Stimulated activated CD4-positive, alpha-beta T cell treated with anti-CD3 and anti-CD28 coated beads, Interleukin-15, amount 100 ng/mL, for 1 hour (primary cell): ENCODE measurements at places on chromosomes 4 and X.

DNA sequence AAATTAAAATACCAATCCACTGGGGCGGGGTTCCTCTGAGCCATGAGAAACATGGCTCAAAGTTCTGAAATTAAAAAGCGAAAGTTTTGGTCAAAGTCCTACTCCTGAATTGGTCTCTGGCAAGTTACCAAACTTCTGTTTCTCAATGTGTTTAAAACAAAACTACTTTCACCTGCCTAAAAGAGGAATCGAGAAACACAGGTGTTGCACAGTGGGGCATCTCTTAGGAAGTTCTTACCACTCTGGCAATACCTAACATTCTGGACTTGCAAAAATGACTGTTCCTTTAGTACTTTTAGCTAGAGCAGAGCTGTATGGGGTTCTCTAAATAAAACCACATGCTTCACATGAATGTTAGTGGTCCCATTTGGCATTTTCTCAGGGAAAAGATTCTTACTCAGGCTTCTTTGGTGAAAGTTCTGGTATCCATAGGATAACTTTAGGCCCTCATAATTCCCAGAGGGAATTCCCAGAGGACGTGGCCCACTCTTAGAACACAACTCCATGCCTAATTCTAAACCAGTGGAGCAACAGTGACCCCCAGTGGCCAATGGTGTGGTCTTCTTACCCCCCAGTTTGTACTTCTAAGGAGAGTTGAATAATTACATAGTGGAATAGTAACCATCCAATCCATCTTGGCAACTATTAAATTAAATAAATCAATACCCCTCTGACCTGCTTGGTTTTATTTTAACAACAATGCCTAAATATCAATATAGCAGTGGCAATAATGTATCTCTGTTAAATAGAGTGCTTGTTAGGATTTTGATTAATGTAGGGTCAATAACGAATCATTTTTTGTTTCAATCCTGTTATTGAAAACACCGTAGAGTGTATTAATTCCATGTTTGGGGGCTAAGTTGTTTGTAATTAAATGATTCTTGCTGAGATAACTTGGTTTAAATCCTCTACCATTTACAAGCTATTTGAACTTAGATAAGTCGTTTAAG lies 21.9 kb downstream of the BMP3 start:
- no peak for DNase-seq

DNA sequence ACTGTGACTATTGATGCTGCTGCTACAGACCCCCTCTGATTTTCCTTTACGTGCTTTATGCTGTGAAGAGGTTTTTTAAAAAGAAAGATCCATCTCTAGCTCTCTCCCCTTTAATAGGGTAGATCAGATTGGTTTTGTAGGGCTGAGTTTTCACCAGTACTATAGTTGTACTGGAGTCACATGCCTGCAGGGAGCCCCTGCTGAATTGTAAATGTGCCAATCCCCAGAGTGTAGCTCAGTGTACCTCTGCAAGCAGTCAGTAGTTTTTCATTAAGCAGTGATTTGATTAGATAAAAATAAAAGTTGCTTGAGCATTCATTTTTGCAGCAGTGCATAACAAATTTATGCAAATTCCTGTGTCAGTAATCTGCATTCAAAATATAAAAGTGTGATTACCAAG lies 179.2 kb downstream of the IL1RAPL2 start:
- DNase-seq = no peak

DNA sequence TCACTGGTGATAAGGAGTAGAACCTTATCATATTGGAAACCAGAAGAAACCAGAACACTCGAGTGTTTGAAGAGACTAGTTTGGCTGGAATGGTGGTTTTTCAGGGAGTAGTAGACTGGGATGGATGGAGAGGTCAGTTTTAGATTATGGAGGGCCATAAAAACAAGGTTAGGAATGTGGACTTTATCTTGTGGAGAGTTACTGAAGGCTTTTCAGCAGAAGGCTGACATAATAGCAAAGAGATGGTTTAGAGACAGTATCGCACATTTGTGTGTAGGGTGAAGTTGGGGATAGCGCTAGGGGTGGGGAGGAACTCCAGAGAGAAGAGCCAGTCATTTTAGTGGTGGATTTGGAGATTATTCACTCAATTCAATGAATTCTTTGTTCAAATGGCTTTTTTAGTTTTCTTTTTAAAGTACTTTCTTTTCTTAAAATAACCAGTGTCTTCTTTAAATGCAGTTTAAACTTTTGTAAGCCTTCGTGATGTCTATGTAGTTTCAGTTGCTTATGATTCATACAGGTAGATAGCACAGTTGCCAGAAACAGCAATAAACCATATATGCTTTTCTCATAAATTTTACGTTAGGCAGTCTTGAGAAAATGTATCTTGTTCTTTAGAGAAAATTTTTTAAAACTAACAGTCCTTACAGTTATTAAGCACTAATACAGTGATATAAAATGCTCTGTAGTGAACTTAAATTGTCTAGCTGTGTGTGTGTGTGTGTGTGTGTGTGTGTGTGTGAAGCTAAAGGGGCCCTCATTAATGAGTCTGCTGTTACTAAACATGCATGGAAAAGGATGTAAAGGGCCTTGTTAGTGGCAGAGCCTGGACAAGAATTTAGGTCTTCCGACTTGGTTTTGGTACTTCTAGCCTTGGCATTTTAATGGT lies 3.8 kb downstream of the ARHGAP10 start:
- DNase-seq = no peak

DNA sequence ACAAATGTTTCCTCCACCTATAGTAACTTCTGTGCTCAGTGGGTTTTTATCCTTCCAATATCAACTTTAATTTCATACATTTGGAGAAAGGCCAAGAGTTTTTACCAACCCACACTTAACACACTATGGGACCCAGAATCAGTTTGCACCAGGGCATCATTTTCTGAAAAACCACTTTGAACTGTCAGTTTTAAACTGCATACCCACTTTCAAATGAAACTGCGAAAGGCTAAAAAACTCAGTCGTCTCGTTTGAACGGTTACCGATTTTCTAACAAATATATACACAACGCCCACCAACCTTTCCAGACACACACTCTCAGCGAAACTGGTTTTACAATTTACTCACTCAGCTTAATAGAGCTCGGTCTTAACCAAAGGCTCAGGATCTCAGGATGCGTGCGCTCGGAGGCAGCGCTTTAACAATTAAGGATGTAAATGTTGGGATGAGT lies 376 bp downstream of the ABCG2 start:
- DNase-seq = no peak

GRCh38 chr4:162101337-162101736 lies 62.5 kb downstream of the FSTL5 start:
- no peak for DNase-seq

DNA sequence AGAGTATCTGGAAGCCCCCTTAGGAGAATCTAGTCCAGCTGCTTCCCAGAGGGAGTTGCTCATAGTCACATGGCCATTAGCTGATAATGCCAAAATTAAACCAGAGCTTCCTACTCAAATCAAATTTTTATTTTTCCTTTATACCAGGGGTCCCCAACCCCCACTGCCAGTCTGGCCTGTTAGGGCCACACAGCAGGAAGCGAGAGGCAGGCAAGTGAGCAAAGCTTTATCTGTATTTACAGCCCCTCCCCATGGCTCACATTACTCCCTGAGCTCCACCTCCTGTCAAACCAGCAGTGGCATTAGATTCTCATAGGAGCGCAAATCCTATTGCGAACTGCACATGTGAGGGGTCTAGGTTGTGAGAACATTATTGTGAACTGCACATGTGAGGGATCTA lies 19.2 kb upstream of the TNIP3 start:
- DNase-seq = no peak

DNA sequence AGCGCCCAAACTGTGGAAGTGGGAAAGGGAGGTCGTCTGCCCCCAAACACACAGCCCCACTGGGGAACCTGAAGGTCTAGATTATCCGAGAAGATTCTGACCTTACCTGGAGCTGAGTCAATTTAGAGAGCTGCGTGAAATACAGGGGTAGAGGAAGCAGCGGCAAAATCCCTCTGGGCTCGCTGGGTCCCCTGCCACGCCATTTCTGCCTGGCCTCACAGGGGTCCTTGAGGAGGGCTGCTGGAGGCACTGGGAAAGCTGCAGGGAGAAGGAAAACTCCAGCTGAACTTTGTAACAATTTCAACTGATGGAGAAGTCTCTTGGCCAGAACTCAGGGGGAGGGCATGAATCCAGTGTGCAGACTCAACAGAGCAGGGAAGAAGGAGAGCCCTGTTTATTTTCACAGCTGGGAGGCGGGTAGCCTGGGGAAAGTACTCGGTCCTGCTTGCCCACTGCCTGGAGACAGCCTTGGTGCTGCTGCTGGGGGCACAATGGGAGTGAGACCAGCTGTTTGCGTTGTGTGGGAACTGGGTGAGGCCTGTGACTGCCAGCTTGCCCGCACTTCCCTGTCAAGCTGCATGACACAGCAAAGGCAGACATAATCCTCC lies 93.2 kb upstream of the MAPK10 start:
- no peak for DNase-seq

DNA sequence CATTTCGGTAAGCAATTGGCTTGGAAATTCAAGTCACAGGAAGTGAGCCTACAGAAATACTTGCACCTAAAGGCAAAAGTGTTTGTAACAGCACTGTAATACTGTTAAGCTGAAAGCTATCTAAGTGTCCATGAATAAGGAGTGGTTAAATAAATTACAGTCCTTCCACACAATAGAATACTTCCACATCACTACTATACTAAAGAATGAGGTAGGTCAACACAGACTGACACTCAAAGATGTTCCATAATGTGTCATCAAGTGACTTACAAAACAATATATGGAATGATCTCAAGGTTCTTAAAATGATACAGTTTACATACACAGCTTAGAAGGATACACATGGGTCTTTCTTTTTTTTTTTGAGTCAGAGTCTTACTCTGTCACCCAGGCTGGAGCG lies 27.0 kb downstream of the SLC10A6 start:
- no peak for DNase-seq

GRCh38 chrX:52280812-52281211 lies 88.0 kb upstream of the XAGE2 start:
- DNase-seq = no peak

DNA sequence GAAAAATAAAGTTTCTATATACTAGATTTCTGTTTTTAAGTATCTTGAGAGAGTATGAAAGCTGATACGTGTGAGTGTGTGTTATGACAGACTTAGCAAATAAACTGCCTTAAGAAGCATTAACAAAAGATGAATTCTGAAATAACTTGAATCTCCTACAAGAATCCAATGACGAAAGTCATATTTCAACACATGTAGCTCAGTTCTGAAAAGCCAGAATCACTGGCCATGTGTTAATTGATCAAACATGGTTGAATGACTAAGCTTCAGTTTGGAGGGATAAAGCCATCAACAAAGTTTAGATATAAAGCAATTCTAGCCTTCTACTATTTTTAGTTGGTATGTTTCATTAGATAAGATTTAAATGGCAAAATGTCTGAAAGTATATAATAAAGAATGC lies 88.5 kb upstream of the ETNPPL start:
- DNase-seq = no peak

GRCh38 chr4:28462766-28463700 lies 1602.4 kb downstream of the STIM2 start:
- DNase-seq = no peak

DNA sequence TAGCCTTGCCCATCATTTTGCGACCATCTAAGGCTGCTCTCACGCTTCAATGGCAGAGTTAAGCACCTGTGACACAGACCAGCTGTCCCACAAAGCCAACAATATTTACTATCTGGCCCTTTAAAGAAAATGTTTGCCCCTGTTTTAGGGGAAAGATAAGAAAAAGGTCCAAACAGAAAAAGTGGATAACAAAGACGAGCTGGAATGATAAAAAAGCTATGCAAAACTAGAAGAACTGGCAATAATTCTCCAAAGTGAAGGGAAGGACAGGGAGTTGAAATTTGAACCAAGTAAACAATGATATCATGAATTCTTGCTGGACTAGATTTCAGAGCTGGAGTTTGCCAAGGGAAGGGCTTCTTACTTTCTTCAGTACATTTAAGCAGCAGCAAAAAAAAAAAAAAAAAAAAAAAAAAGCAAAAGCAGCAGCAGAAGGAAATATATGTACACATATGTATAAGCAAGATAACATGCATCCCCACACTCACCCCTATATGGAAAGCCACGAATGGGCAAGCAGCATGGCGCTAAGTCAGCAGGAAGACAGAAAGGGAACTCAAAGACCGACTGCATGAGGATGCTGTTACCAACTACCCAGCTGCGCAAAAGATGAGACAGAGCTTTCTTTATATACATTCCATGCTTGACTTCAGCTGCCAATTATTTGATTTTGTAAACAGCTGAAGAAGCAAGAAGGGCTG lies 12.5 kb downstream of the TRAPPC2 start:
- no peak for DNase-seq

DNA sequence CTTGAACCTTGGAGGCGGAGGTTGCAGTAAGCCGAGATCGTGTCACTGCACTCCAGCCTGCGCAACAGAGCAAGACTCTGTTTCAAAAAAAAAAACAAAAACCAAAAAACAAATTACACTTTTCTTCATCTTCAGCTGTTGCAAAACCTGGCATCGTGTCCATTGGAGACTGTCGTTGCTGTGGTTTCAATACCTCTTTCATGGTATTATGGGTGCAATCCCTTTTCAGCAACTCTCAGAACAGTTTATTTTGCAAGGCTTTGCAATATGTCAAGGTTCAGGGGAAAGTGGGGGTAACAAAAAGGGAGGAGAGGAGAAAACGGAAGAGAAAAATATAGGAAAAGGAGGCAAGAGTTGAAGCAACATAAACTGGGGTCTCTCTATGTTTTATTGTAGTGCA lies 40.8 kb downstream of the ARSD start:
- DNase-seq = no peak

DNA sequence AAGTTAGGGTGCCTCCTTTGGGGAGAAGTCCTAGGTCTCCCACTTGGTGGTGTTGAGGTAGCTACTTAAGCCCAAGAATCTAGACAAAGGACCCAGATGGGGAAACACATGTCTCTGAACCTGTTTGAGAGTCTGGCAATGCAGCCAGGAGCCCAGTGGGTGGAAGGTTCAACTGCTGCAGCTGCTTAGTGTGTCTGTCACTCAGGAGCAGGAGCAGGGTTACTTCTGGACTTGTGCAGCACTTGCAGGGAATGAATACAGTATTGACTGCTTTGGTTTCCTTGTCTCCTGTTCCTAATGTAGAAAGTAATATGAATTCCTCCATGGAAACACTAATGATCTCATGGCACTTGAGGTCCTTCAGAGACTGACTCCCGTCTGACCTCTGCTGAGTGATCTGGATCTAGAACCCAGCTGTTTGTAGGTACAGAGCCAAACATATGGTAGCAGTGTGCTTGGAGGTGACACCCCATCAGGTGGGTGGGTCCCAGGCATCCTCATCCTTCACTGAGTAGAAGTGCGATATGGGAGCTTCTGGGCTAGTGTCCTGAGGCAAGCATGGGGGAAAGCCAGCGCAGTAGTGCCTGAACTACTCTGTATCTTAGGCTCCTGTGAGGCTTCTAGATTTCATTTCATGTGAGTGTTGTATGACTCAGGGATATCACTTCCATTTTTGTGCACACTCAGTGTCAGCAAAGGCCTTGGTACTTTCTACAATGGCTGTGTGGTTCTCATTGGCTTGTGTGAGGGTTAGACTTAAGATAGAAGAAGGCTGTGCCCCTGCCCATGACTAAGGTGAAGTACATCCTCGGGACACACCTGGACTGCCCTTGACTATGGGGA lies 85.0 kb upstream of the WDR1 start:
- DNase-seq = no peak

GRCh38 chrX:51802917-51803688 lies 59.9 kb downstream of the GSPT2 start:
- peak; percentile 5 for DNase-seq
